Activated naive CD4-positive, alpha-beta T cell (primary cell): ENCODE measurements at places on chromosomes 1 and 21.

- DNase-seq, result no peak
Measured at GRCh38 chr1:39652554-39652953, 13.1 kb upstream of the HEYL start.

GRCh38 chr1:154485910-154486496 is 16.0 kb upstream of the TDRD10 start:
- no peak for DNase-seq

GRCh38 chr21:29149808-29150425 is 19.5 kb downstream of the MAP3K7CL start:
- DNase-seq, result no peak

- no peak for DNase-seq
Measured at GRCh38 chr1:179798213-179798863, 55.2 kb downstream of the FAM163A start.

- DNase-seq, result no peak
Measured at GRCh38 chr1:172041742-172042141, 200.4 kb downstream of the DNM3 start.

- no peak for DNase-seq
Measured at GRCh38 chr1:22237433-22238093, 94.7 kb upstream of the WNT4 start.

- DNase-seq, result no peak
Measured at GRCh38 chr1:76021846-76022245, 52.7 kb upstream of the ST6GALNAC3 start.

DNA sequence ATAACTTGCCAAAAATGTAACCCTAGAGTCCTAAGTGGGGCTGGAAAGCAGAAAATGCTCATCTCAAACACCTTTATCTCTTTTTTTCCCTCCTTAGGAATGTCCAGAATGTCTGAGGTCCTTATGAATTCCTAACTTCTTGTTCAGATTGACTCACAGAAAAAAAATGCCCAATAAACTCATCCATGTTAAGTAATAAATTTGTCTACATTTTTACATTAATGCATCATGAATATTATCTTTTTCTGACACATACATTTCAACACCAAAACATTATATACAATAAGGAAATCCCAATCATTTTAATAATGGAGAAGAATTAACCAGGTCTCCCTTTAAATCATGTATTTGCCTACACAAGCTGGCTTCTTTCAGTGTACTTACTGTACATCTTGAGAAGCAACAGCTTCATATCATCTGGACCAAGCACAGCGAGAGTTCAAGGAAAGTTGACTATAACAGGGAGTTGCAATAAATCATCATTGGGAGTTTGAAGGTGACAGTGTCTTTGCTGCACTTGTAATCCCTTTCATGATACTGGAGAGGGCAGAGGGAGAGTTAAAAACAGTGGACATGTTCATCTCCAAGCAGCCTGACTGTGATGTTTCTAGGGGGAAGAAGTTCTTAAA is 565.2 kb downstream of the LTN1 start:
- no peak for DNase-seq

DNA sequence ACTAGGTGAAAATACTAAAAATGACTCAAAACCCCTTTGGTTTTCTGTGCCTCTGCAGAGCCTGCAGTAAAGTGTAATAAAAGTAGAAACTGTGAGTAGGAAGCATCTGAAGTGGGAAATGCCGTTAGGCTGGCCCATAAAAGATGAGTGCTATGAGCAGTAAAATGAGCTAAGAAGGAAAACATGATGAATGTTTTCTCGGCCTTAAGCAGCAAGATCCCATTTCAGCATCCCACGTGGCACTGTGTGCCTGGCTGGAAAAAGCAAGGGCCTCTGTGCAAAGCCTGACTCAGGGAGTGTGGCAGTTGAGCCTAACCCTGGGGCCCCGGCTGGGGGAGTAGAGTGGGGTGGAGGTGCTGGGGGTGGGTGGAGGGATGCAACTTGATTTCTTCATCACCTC is 109.5 kb downstream of the TBX15 start:
- DNase-seq, result no peak

DNA sequence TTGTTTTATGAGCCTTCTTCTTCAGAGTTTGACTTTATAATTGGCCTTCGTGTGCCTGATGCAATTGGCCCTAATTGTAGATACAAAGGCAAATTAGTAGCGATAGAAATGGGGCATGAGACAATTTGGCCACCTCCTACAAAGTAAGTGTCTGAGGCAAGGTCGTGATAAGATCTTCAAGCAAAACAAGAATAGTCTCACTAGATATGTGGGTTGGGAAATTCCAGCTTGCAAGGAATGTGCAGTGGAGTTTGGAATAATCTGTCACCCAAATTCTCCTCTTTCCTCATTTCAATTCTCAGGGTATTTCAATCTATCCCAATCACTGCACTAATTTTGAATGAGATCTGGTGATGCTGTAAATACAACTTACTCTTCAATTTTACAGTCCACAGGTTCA is 11.4 kb upstream of the TSNAX start:
- no peak for DNase-seq

DNA sequence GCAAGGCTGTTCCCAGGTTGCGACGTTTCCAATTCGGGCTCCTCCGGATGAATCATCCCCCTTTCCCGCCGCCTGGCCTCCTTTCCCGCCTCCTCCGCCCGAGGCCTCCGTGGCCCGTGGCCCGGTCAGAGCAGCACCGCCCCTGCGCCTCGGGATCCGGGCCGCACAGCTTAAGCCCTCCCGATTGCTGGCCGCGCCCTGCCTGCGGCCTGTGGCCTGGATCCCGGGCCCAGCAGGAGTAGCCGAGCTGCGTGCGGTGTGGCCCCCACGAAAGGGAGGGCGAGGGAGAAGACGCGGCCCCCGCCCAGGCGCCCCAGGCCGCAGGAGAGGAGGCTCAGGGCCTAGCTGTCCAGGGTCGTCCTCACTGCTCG is 1.0 kb downstream of the TMEM200B start:
- DNase-seq, result no peak

GRCh38 chr1:201530741-201531531 is 8.0 kb upstream of the NAV1 start:
- DNase-seq, result no peak

- no peak for DNase-seq
Measured at GRCh38 chr1:35594005-35594760, 21.1 kb downstream of the TFAP2E start.

GRCh38 chr1:193674292-193674944 is 488.0 kb upstream of the B3GALT2 start:
- DNase-seq, result no peak

- no peak for DNase-seq
Measured at GRCh38 chr1:228340686-228341449, 65.8 kb downstream of the TRIM11 start.

- DNase-seq, result no peak
Measured at GRCh38 chr21:44874497-44875315, 1.2 kb upstream of the PTTG1IP start.

GRCh38 chr1:166836733-166837132 is 2.5 kb upstream of the POGK start:
- DNase-seq, result no peak

- no peak for DNase-seq
Measured at GRCh38 chr1:160577671-160578070, 1.6 kb downstream of the CD84 start.

DNA sequence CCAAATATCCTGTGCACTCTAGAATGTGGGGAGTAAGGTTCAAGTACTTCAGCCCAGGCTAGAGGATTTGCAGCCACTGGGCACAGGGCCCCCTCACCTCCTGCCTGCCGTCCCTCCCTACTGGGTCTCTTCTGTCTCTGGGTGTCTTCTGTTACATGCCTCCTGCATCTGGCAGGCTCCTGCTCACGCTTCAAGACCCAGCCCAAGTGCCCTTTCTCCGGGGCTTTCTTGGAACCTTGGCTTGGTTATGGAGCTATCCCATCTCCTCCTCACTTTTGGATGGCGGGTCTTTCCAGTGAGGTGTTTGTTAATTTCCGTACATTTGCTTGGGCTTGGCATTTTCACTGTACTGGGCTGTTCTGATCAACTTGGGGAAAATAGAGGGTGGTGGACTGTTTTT is 129.0 kb downstream of the GALNT2 start:
- DNase-seq, result no peak

DNA sequence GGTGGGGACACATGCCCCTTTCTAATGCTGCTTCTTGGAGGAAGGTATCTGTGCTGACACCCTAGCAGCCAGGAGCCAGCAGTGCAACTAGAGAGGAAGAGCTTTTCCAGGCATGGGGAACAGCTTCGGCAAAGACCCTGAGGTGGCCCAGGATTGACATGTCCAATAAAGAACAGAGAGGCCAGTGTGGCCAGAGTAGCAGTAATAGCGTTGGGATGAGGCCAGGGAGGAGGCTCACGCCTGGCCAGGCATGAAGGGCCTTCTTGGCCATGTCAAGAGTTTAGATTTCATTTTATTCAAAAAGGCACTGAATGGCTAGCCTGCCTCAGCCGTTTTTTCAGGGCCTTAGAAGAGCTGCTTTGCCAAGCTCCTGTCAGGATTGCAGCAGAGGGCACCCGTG is 16.3 kb upstream of the ADAMTSL4 start:
- no peak for DNase-seq

GRCh38 chr1:221720545-221720944 is 21.3 kb downstream of the DUSP10 start:
- no peak for DNase-seq

DNA sequence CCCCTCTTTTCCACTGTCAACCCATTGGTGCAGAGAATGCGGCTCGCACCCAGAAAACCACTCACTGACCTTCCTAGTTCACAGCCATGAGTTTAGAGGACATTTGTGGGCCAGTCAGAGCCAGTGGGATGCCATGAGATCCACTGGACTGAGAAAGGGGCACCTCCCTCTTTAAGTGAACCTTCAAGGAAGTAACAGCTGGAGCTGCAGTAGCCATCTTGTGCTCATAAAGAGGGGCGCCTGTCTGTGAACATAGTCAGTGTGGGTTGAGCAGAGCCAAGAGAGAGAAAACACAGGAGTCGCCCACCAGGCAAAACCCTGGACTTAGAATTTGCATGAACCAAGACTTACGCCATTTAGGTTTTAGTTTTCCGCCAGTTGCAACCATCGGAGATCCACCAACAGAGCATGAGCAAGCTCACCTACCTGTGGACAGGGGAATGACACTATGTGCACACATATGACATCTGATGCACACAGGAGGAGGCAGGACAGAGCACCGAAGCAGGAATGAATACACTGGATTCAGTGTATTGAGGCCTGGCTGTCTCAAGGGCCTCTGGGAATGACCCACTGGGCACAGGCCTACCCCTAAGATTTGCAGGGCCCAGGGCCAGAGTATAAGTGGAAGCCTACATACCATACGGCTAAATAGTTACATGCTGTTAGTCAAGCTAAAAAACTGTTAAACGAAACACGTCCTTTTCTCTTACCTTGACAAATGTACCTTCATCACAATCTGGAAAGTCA is 151.6 kb downstream of the GRIK3 start:
- DNase-seq, result no peak

- no peak for DNase-seq
Measured at GRCh38 chr1:93338387-93339146, 7.1 kb upstream of the DR1 start.

DNA sequence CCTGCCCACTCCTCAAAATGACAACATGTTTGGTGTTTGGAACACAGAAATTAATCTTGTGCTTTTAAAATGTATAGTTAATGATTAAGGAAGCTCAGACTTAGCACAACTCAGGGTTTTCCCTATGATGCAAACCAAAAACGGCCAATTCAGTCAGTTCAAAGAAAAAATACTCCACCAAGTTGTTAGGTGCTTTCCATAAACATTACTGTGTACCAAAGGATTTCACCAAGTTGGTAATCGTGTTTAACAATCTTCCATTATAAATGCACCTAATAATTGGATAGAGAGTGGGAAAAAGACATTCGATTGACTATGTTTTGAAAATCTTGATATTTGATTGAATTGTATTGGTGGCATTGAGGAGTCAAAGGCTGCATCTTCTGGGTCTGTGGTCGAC is 33.3 kb upstream of the DUSP10 start:
- no peak for DNase-seq

GRCh38 chr1:15975805-15976680 is at the start of gene ZBTB17:
Gene ZBTB17, minus strand, starts transcription at chr1:15976101. Its CDS starts 27,606 bp downstream, at chr1:15948495.
- DNase-seq, result peak; percentile 87

DNA sequence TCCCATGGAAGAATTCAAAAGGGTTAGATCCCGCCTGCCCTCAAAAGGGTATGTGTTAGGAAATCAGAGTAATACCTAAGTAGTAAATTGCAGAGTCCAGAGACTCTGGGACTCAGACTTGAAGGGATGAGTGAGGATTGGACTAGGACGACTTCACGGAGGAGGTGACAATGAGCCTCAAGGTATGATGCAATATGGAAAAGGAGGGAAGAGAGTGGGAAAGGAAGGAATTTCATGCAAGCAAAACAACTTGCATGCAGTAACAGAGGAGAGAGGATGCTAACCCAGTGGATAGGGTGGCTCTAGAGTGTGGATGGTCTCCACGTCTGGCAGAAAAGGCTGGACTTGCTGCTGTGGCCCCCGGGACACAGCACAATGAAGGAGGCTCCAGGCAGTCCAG is 4.8 kb downstream of the CAPN2 start:
- DNase-seq, result no peak

DNA sequence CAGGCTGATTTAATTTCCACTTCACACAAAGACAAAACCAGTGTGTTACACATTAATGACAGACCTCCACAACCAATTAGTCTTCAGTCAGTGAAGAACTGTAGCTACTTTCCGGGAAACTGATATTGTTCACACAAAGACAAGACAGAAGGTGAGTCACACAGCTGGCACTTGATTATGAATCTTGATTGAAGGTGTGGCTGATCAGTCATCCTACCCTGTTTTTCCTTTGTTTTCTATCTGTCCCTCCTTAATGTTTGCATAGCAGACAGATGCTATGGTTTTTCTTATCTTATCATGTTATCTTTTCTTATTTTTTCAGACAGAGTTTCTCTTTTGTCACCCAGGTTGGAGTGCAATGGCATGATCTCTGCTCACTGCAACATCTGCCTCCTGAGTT is 185.1 kb upstream of the GREM2 start:
- no peak for DNase-seq

GRCh38 chr1:107175102-107175909 is 34.5 kb downstream of the NTNG1 start:
- DNase-seq, result no peak

DNA sequence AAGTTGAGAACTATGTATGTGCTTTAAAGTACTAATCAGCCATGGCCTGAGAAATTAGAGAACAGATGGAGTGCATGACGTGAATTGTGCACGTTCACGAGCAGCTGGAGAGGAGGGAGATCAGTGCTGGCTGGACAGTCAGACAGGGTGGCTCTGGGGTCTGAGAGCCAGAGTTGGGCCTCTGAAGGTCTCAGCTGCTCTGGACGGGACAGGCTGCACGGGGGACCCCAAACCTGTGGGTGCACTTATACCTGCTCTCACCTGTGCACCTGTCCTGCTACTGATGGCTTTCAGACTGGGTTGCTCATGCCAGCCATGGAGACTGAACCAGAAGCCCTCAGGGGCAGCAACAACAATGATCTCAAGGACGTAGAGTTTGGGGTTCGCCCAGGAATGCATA is 43.5 kb downstream of the UMODL1 start:
- DNase-seq, result no peak

GRCh38 chr1:107807405-107807804 is 157.6 kb downstream of the VAV3 start:
- DNase-seq, result no peak

DNA sequence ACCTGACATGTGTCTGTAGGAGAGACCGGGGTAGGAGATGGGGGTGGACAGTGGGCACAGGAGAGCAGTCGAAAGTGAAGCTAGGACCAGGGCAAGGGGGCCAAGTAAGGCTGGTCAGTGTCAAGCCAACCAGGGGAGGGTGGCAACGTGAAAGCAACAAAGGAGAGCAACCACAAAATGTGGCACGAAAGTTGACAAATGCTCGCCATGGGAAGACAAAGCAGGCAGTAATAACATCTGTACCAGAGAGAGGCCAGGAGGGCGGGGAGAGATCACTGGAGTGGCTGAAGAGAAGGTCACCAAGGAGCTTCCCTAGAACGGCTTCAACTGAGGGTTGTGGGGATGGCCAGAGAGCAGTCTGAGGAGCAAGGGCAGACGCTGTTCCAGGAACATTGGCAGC is 17.0 kb downstream of the QSOX1 start:
- DNase-seq, result no peak
